GM23248 (cell line): ENCODE measurements at places on chromosomes 5 and 9. TPM values are rescaled to one million over a fixed set of nuclear protein-coding genes. Genes with fewer than 3 reads are reported as not detected.

Gene ARL14EPL
- not detected in 2 replicates for total RNA-seq

Gene NFIB
- total RNA-seq, result 3.4 and 5.3 TPM in 2 replicates

Gene GFI1B
- not detected in 2 replicates for total RNA-seq

Gene ERBIN
- 110 and 112 TPM in 2 replicates for total RNA-seq

Gene ARID3C
- total RNA-seq, result 0.11 and 0.38 TPM in 2 replicates

Gene DBH
- total RNA-seq, result not detected in 2 replicates

Gene MEIKIN
- total RNA-seq, result not detected in 2 replicates

Gene PRRT1B
- total RNA-seq, result not detected in 2 replicates

Gene CCL19
- total RNA-seq, result not detected in 2 replicates

Gene MOB3B
- total RNA-seq, result not detected in 2 replicates

Gene GRK6
- 17.3 and 30.4 TPM in 2 replicates for total RNA-seq

Gene MARCOL
- not detected in 2 replicates for total RNA-seq

Gene TRAF1
- total RNA-seq, result 0.38 and 0.54 TPM in 2 replicates

- no peaks in the 10 kb centered on the region for H3K27me3 ChIP-seq
- no peaks in the 10 kb centered on the region for H3K4me1 ChIP-seq
- no peak for DNase-seq
- no peak overlapping the region for H3K4me3 ChIP-seq
- H3K36me3 ChIP-seq, result no peaks in the 10 kb centered on the region
Observed at GRCh38 chr9:117334101-117334500, 80.8 kb downstream of the ASTN2 start.

- peaks cover 42% of the 10 kb centered on the region for H3K4me1 ChIP-seq
- peak overlapping the region; percentile 46 for H3K4me3 ChIP-seq
- no peaks in the 10 kb centered on the region for H3K27me3 ChIP-seq
- peak overlapping the region; percentile 72 for H3K27ac ChIP-seq
Observed at GRCh38 chr5:16810208-16810854, 125.8 kb downstream of the MYO10 start.

DNA sequence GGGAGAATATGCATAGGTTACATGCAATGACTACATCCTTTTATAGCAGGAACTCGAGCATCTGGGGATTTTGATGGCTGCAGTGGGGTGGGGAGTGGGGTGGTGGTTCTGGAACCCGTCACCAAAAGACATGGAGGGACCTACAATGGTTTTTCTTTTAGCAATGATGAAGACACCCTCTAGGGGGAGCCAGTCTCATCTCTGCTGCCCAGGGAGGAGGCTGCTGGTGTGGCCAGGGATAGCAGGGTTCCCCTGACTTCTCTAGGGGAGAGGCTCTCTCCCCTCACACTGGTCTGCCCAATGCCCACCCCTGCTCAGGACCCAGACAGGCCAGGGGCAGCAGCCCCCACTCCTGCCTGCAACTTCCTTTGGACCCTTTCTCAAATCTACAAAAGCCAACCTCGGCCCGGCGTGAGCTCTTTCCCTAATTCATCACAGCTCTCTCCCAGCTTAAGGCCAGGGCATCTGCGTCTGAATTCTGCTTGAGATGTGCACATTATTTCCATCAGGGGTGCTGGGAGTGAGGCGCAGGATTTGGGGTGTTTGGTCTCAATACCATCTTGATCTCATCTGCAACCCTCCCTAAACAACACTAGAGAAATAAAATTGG, 73.6 kb upstream of the RETREG1 start:
- DNase-seq, result peak; percentile 69
- no peaks in the 10 kb centered on the region for H3K27me3 ChIP-seq
- peaks cover 28% of the 10 kb centered on the region for H3K36me3 ChIP-seq

- peaks cover 24% of the 10 kb centered on the region for H3K4me1 ChIP-seq
- no peaks in the 10 kb centered on the region for H3K27me3 ChIP-seq
- DNase-seq, result no peak
- H3K36me3 ChIP-seq, result no peaks in the 10 kb centered on the region
Observed at GRCh38 chr5:61414806-61415205, 82.7 kb downstream of the ZSWIM6 start.

- peak; percentile 31 for DNase-seq
- no peaks in the 10 kb centered on the region for H3K36me3 ChIP-seq
- H3K27me3 ChIP-seq, result no peaks in the 10 kb centered on the region
- peaks cover 8% of the 10 kb centered on the region; the same call in 1 of the 2 replicates for H3K4me1 ChIP-seq
- H3K27ac ChIP-seq, result no peak overlapping the region
Observed at GRCh38 chr9:76401580-76402354, 7.5 kb upstream of the RFK start.

- DNase-seq, result no peak
- H3K27ac ChIP-seq, result peak overlapping the region; percentile 45; the same call in 1 of the 2 replicates
- peaks cover 40% of the 10 kb centered on the region for H3K4me1 ChIP-seq
- H3K4me3 ChIP-seq, result no peak overlapping the region
- no peaks in the 10 kb centered on the region for H3K27me3 ChIP-seq
Observed at GRCh38 chr9:107177243-107177839, 105.7 kb upstream of the RAD23B start.

DNA sequence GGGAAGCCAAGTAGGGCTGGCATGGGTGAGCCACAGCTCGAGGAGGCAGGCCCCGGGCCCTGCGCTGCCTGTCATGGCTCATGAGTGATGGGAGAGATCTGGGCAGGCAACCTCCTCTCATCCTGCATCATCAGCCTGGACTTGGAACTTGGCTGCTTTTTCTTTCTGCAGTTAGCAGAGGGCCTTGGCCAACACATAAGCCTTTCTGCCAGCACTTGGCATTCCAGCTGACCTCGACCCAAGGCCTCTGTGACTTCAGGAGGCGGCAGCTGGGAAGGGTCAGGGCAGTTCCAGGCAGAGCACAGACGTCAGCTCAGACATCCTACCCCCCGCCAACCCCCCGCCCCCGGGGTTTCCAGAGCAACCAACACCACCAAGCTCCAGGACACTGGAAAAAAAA, 7.6 kb downstream of the S1PR3 start:
- no peak overlapping the region for H3K27ac ChIP-seq
- H3K27me3 ChIP-seq, result no peaks in the 10 kb centered on the region
- no peaks in the 10 kb centered on the region for H3K36me3 ChIP-seq
- H3K4me3 ChIP-seq, result no peak overlapping the region
- peaks cover 24% of the 10 kb centered on the region for H3K4me1 ChIP-seq

- DNase-seq, result peak; percentile 71
- peak overlapping the region; percentile 34 for H3K4me3 ChIP-seq
- H3K27ac ChIP-seq, result peak overlapping the region; percentile 62
- H3K4me1 ChIP-seq, result peaks cover 25% of the 10 kb centered on the region
- no peaks in the 10 kb centered on the region for H3K36me3 ChIP-seq
Observed at GRCh38 chr9:72428329-72428728, 63.3 kb upstream of the ZFAND5 start.

DNA sequence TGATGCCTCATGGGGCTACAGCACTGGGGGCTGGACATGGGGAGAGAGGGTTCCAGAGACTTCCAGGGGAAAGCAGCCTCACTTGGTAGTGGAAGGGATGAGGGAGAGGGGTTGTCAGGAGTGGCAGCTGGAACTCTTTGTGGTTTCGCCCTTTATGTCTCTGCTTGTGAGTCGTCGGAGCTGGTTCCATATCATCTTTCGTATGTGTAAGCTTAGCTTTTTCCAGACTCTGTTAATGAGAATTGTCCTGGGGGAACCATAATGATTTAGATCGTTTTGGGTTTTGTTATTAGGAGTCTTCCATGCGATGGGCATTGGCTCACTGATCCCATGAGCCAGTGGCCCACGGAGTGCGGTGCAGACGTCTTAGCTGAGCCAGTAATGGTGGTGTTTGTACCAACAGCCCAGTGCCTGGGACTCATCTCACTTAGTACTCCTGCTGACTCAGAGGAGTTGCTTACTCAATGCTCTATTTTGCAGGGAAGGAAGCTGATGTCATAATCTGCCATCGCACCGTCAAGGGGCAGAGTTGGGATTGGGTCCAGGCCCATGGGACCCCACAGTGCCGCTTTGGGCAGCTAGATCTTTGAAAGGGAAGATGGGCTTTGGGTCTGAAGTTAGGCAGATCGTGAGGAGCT, 48.5 kb downstream of the NEK6 start:
- peaks cover 22% of the 10 kb centered on the region for H3K4me1 ChIP-seq
- H3K36me3 ChIP-seq, result peaks cover 7% of the 10 kb centered on the region
- peak overlapping the region; percentile 92 for H3K27ac ChIP-seq
- no peak overlapping the region for H3K4me3 ChIP-seq
- no peaks in the 10 kb centered on the region for H3K27me3 ChIP-seq

DNA sequence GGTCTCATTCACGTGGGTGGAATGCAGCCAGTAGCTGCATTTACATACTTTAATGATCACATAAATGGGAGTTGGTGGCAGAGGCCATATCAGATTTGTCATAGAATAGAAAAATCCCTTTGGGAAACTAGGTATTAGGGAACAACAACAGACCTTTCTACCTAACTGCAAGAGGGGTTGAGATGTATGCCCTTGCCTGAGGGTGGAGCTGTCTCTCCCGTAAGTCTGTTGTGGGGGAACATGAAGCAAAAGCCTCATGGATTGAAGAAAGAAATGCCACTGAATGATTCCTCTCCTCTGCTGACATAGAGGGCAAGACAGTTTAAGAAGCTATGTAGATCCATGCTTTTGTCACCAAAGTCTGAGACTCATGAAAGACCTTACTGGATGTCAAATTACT, 461.3 kb downstream of the SPOCK1 start:
- H3K27me3 ChIP-seq, result no peaks in the 10 kb centered on the region
- H3K4me1 ChIP-seq, result peaks cover 16% of the 10 kb centered on the region; the same call in 1 of the 2 replicates
- no peak for DNase-seq
- H3K27ac ChIP-seq, result no peak overlapping the region

DNA sequence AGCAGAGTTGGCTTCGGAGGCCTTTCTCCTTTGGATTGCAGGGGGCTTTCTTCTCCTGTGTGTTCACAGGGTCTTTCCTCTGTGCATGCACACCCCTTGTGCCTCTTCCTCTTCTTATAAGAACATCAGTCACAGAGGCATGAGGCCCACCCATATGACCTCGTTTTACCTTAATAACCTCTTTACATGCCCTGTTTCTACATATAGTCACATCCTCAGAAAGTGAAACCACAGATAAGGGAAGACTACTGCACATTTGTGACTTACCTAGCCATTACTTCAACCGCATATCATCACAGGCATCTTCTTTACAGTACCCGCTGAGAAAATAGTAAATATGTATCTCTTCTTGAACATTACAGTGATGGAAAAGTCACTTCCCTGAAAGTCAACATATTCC, 204.9 kb upstream of the TARS1 start:
- no peaks in the 10 kb centered on the region for H3K36me3 ChIP-seq
- H3K4me1 ChIP-seq, result peaks cover 13% of the 10 kb centered on the region
- no peak overlapping the region for H3K27ac ChIP-seq
- H3K4me3 ChIP-seq, result no peak overlapping the region

- H3K27me3 ChIP-seq, result no peaks in the 10 kb centered on the region
- DNase-seq, result no peak
- no peaks in the 10 kb centered on the region for H3K4me1 ChIP-seq
Observed at GRCh38 chr5:129074903-129075302, 19.6 kb upstream of the ISOC1 start.

DNA sequence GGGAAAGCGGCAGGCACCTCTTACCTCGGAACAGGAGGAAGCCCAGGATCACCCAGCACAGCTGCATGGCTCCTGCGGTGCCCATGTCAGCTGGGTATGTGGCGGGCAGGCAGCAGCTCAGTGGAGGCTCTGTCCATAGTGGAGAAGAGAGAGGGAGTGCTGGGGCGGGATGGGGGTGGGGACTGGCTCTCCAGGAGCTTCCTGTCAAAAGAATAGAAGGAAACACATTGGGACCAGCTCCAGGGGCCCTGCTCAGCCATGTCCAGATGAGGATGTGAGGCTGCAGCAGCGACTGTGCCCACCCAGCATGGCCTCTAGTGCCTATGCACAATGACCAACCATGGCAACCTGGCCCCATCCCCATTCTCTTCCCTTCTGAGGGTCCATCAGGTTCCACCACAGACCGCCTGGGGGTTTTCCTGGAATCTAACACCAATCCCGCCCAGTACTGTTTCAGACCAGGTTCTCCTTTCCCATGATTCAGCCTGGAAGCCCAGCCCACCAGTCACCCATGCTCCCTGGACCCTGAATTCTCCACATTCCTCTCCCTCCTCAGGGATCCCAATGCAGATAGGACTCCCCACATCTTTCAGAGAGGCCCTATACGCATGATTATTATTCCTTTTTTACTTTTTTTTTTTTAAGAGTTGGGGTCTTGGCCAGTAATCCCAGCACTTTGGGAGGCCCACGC, at the start of gene ECSCR:
ECSCR (minus strand) TSS at position 158 of the 691 bp plus-strand sequence; CDS start at position 85, 73 bp downstream.
- H3K4me1 ChIP-seq, result peaks cover 29% of the 10 kb centered on the region
- no peaks in the 10 kb centered on the region for H3K27me3 ChIP-seq
- H3K27ac ChIP-seq, result 0 out of 2 replicates have a peak within 1 kb of the TSS, but pooled peaks have one; percentile 9
- H3K36me3 ChIP-seq, result no peaks in the 10 kb centered on the region
- H3K4me3 ChIP-seq, result no peak within 1 kb of the TSS
- DNase-seq, result no peak

GRCh38 chr5:110718311-110718710, 8.2 kb downstream of the TMEM232 start:
- H3K4me3 ChIP-seq, result no peak overlapping the region
- H3K36me3 ChIP-seq, result no peaks in the 10 kb centered on the region
- peak; percentile 45 for DNase-seq
- H3K4me1 ChIP-seq, result peaks cover 7% of the 10 kb centered on the region; the same call in 1 of the 2 replicates
- no peak overlapping the region for H3K27ac ChIP-seq

- peaks cover 12% of the 10 kb centered on the region for H3K4me1 ChIP-seq
- DNase-seq, result no peak
- H3K27me3 ChIP-seq, result no peaks in the 10 kb centered on the region
- H3K4me3 ChIP-seq, result no peak overlapping the region
Observed at GRCh38 chr9:3511551-3511950, 14.2 kb downstream of the RFX3 start.

GRCh38 chr5:156826150-156826549, 23.9 kb upstream of the PPP1R2B start:
- no peaks in the 10 kb centered on the region for H3K4me1 ChIP-seq
- no peak for DNase-seq

- H3K4me3 ChIP-seq, result no peak overlapping the region
- peaks cover 7% of the 10 kb centered on the region for H3K4me1 ChIP-seq
- no peaks in the 10 kb centered on the region for H3K27me3 ChIP-seq
- H3K27ac ChIP-seq, result no peak overlapping the region
- no peak for DNase-seq
- no peaks in the 10 kb centered on the region for H3K36me3 ChIP-seq
Observed at GRCh38 chr9:128061275-128061960, 5.7 kb downstream of the NAIF1 start.

DNA sequence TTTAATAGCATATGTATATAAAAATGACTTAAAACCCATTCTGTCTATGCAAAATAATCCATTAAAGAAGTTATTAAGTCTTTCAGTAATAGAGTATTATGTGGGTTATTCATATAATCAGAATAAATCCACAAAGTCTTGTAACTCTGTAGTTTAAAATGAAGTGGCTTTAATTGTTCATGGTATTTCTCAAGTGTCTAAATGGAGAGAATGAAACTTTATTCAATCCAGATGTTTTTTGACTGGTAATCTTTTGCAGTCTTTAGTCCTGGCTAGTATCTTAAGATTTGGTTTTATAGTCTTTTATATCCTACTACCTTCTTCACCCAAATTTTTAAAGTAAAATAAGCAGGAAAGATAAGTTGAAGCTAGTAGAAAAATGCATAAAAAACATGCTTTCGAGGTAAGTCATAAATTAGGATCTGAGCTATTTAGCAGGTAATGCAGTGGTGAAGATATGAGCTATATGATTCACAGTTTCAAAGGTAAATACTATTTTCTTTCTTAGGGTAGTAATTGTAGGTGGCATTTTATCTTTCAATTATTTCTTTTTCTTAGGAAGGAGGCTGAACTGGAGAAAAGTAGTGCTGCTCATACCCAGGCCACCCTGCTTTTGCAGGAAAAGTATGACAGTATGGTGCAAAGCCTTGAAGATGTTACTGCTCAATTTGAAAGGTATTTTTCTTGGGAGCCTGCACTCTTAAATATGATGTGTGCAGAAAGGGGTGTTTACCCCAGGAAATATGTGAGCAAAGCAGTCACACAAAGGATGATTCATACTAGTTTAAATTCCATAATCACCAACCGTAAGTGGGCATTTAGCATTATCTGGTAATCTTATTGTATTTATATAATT, 17.9 kb downstream of the HMMR start:
- H3K4me1 ChIP-seq, result peaks cover 13% of the 10 kb centered on the region
- H3K4me3 ChIP-seq, result no peak overlapping the region
- H3K27me3 ChIP-seq, result no peaks in the 10 kb centered on the region
- DNase-seq, result peak; percentile 58
